ENCODE measurements at places on chromosomes 12 and 14.

GRCh38 chr12:58026897-58027891 lies 85.8 kb downstream of the ATP23 start:
- DNase-seq = no peak

- no peak for DNase-seq
Measured at GRCh38 chr14:56358851-56359614, 220.6 kb upstream of the TMEM260 start.

- peak; percentile 28 for DNase-seq
Measured at GRCh38 chr14:70186900-70187451, 1.8 kb downstream of the SLC8A3 start.

GRCh38 chr12:109500406-109501185 lies 23.2 kb downstream of the UBE3B start:
- no peak for DNase-seq

DNA sequence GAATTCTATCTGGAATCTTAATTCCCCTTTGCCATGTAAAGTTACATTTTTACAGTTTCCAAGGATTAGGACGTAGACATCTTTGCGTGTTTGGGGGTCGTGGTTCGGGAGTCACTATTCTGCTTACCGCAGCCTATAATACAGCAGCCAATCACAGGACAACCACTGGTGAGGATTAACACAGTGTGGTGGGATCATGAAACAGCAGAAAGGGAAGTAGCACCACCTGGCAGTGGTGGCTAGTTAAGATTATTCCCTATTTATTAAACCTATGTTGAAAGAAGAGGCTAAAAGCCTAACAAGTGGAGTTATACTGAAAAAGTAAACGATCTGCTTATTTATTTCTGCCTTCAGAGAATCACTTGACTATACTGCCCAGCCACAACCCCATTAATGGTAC lies 71.7 kb downstream of the IPO8 start:
- DNase-seq = no peak

DNA sequence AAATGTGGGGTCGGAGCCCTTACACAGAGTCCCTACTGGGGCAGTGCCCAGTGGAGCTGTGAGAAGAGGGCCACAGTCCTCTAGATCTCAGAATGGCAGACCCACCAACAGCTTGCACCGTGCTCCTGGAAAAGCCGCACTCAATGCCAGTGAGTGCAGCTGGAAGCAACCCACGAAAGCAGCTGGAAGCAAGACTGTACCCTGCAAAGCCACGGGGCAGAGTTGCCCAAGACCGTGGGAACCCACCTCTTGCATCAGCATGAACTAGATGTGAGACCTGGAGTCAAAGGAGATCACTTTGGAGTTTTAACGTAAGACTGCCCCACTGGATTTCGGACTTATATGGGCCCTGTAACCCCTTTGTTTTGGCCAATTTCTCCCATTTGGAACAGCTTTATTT lies 12.3 kb downstream of the GTF2A1 start:
- no peak for DNase-seq

GRCh38 chr12:125343649-125344048 lies 278.4 kb downstream of the AACS start:
- no peak for DNase-seq

GRCh38 chr14:103512701-103513611 lies 9.7 kb downstream of the CKB start:
- no peak for DNase-seq

DNA sequence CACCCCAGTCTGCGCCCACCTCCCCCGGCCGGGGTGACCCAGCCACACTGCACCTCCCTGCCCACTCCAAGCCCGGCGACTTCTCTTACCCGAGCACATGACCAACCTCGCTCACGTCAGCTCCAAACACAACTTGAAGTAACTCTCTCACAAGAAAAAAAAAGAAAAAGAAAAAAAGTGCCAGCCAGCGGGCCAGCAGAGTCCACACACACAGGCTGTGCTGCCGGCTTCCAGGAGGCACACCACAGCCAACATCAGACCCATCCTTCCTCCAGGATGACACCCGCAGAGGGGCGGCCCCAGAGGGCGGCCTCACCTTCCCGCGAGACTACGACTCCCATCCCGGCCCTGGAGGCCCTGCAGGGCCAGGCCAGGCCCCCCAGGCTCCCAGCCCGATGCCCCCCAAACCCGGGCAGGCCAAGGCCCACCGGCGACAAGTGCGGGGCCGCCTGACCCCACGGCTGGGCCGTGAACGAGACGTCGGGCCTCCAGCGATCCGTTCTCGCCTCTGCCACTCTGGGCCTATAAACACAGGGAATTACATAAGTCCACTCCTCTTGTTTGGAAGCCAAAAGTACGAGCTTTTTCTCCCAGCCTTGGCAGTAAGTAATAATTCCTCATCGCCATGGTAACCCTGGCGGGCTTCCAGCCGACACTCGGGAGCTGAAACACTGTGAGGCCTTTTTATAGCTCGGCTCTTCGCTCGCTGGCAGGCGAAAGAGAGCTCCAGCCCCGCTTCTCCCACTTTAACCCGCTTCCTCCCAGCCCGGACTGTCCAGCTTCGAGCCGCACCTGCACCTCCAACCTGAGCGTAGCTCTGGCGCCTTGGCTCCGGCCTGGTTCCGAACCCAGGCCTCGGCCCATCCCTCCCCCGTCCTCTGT lies 49.1 kb downstream of the NCOR2 start:
- no peak for DNase-seq

Measured in iPS DF 19.7 (cell line).